Central memory CD8-positive, alpha-beta T cell (primary cell): ENCODE measurements at places on chromosomes 12 and 14.

- DNase-seq: no peak
These were observed 55.6 kb downstream of the LGMN start for GRCh38 chr14:92692822-92693226.

- DNase-seq: no peak
These were observed 127.1 kb downstream of the TMEM30B start for GRCh38 chr14:61153914-61154545.

DNA sequence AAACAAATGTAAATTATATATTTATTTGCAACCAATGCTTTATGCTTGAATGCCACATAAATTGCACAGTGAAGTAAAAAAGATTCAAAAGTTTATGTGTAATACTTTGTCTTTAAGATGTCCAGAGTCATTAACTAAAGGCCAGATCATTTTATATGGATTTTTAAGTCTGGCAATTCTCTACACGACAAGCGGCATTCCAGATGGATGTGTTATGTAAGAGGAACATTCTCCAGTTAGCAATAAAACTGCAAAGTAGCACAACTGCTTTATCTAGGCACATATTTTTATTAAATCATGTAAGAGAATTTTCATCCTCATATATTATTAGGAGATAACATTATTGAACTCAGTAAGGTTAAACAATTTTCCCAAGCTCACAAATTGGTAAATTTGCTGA is 1717.7 kb upstream of the SEL1L start:
- DNase-seq: no peak

- DNase-seq: peak; percentile 12
These were observed 217.9 kb upstream of the BTG1 start for GRCh38 chr12:92363295-92364146.

GRCh38 chr12:112807452-112807851 is 15.9 kb downstream of the RPH3A start:
- DNase-seq: no peak

- no peak for DNase-seq
These were observed 29.9 kb upstream of the SLC38A2 start for GRCh38 chr12:46402451-46402850.

DNA sequence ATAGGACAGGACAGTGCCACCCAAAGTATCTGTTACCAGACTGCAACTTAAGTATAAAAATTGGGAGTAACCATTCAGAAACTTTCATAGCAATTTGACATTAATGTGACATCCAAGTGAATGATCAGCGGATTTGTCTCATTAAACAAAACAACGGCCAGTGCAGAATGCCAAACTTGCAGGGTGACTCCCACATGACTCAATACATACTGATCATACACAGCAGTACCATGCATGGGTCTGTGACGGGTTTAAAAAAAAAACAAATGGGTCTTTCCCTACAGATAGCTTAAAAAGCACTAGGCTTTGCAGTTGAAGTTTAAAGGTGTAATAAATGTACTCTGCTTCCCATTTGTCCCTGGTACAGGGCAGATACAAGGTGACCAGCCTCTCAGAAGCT is 116.6 kb downstream of the SLC35F4 start:
- DNase-seq: no peak

GRCh38 chr12:110821917-110822316 is 24.9 kb upstream of the CCDC63 start:
- no peak for DNase-seq

- no peak for DNase-seq
These were observed 13.8 kb downstream of the GXYLT1 start for GRCh38 chr12:42130672-42131402.

DNA sequence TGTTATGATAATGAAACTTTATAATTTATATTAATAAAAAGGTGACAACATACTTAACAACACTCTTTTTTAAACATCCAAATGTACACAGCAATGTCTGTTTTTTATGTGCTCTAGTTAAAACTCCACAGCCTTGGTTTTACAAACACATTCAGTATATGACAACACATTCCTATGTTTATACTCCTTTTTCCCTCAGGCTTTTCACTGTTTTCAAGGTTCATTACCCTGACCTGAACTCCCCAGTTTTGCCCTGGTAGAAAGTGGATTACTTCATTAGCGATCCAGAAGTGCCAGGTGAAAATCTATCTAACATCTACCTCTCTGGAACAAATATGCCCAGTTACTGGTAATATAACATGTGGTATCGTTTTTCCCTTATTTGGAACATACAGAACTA is 340.2 kb upstream of the DDHD1 start:
- no peak for DNase-seq

DNA sequence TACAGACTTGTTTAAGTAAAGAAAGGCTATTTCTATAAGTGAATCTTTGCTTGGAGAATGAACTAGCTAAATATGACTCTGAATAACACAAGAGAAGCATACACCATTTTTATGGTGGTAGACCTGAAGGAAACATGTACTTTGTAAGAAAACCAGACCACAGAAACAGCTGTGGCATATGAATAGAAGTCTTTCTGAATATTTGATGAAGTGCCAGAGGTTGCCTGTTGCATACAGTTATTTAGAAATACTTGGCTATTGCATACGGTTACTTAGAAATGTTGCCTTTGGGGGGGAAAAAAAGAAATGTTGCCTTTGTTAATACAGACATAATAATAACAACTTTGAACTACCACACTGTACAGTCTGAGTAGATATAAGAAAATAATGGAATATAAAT is 16.8 kb upstream of the LEMD3 start:
- DNase-seq: no peak

DNA sequence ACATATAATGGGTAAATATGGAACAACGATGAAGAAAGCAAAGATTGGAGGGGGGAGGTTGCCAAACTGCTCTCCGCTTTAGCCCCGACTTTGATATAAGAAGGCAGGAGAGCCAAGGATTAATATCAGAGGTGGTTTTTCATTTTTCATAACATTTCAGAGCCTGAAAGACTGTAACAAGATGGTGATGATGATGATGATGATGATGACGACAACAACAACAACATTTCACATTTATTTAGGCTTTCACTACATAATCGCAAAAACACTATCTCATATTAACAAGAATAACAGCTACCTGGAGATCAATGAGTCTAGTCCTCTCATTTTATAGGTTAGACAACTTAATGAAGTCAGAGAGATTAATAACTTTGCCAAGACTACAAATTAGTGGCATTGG is 86.1 kb downstream of the ANKS1B start:
- no peak for DNase-seq

GRCh38 chr14:45364565-45365156 is 111.7 kb upstream of the MIS18BP1 start:
- DNase-seq: no peak

- no peak for DNase-seq
These were observed 16.1 kb upstream of the PRICKLE1 start for GRCh38 chr12:42605685-42606084.

DNA sequence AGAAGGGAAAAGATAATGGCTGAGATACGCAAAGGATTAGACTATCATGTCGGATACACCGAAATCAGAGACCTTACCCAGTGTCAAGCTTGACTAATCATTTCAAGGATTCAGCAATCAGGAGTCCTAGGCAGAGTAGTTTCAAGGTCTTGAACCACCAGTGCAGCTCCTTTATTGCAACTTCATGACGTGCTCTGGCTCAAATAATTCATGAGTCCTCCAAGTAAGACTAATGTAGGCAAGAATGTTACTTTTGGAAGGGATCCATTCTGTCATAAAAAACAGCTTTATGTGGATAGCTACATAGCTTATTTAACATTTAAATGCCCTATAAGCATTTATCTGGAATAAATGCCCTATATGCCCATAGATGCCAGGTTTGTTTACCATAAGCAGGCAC is 123.2 kb downstream of the LMO3 start:
- DNase-seq: no peak

- DNase-seq: no peak
These were observed at the start of gene LIN7A for GRCh38 chr12:80937391-80938238. LIN7A (minus strand) TSS chr12:80937934; CDS start chr12:80937722, 212 bp downstream.

GRCh38 chr14:31207287-31207754 is 272 bp downstream of the HECTD1 start:
- DNase-seq: no peak

GRCh38 chr12:67804168-67804567 is 155.6 kb downstream of the DYRK2 start:
- no peak for DNase-seq

- DNase-seq: no peak
These were observed 73.2 kb downstream of the IPO8 start for GRCh38 chr12:30622509-30622908.

DNA sequence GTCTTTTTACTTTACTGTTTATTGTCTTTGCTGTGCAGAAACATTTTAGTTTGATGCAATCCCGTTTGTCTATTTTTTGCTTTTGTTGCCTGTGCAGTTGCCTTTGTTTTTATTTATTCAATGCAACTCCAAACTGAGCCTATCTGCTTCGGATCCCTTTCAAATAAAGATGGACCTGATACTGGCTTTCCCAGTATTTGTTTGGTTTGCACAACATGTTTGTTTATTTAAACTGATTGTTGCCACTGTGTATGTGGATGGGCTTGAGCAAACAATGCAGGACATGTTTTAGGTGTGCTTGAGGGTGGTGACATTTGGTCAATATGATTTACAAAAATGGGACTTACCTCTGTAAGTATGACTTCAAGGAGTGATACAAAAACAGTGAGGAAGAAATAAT is 6.7 kb downstream of the TRHDE start:
- DNase-seq: no peak

- DNase-seq: no peak
These were observed 54.4 kb upstream of the PRMT8 start for GRCh38 chr12:3436461-3437065.

DNA sequence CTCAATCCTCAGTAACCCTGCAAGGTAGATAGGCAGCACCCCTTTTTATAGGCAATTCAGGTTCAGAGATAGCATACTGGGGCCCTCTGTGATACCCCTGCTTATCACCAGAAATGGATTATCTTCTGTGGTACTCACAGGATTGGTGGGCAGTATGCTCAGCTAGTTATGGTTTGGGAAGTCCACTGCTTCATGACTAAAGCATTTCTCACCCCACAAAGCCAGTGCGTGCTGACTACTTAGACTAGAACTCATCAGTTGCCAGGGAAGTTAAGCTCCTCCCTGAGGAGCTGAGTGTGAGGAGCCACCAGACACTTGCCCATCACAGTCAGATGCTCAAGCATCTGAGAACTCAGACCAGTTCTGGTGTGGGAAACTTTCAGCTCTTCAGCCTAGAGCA is 76.3 kb downstream of the SCAF11 start:
- no peak for DNase-seq
